Stimulated activated CD4-positive, alpha-beta T cell treated with anti-CD3 and anti-CD28 coated beads, Interleukin-1b, Interleukin-23, amount 100 ng/mL, for 24 hours (primary cell): ENCODE measurements at places on chromosomes 4 and X.

GRCh38 chr4:101500742-101501141, 153.4 kb upstream of the PPP3CA start:
- DNase-seq, result no peak

DNA sequence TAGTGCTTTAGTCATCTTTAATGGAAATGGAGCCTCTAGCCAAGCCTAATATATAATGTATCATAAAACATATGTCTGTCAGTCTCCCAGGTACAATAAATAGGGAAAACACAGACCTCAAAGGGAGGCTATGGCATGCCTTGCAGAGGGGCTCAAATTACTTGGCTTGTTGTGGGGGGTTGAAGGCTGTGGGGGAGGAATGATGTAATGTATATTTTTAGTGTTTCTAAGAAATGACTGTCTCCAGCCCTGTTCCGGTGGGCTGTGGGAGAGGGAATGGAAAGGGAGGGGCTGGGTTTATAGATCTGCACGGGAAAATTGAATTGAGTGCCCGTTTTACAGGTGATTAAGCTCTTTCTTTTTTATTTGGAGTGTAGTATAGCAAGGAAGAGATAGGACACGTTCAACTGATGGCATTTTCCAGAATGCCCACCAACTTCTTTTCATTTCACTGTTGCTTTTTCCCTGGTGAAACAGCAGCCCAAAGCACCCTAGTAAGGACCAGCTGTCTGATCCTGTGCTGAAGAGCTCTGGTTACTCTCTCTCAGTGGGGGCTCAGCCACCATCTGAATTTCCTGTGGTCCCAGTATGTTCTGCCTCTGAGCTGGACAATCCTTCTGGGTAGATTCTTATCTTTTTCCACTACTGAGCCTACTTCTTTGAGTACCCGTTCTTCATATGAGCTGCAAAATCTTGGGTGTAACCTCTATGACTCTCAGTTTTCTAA, 220.7 kb upstream of the CASK start:
- no peak for DNase-seq

DNA sequence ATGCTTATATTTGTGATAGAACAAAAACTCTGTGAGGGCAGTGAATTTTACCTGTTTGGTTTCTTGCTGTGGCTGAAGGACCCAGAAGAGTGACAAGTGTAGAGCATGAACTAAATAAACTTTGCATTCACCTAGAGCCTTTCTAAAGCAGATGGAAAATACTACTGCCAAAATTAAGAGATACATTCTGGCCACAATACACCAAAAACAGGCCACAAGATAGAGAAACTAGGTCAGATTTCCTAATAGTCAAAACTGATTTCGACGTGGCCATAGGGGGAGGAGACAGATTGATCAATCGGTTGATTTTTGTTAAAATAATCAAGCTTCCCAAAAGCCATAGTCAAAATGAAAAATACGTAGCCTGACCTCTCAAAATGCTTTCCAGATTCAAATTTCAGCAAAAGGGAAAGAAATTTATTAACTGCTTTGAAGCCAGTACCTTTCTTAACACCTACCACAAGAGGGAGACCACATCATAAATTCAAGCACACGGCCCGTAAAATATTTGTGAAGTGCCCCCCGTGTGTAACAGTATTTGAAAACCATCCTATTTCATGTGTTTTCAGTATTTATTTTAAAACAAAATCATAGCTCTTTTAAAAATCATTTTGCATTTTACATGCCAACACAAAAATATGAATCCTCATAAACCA, 132.4 kb downstream of the CORIN start:
- DNase-seq, result no peak

DNA sequence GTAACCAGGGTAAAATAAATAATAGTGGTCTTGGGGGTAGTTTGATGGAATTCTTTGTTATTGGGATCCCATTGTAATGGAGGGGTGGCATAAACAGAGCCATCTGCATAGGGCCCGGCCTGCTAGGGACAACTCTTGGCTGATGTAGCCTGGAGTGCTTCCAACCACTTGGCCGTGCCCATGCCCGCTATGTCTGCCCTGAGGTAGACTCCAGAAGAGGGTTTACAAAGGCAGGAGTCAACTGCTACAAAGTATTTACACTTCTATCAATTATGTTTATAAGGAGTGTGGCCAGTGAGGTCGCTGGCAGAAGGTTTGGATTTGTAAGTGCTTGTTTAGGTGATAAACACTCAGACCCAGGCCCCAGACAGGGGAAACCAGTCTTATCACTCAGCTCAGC, 8.1 kb downstream of the RASL11B start:
- no peak for DNase-seq

GRCh38 chr4:118154649-118155048, 120.4 kb downstream of the NDST3 start:
- DNase-seq, result no peak

- no peak for DNase-seq
These were observed 33.0 kb downstream of the FREM3 start for GRCh38 chr4:143667461-143667860.

GRCh38 chr4:5307928-5308327, 256.6 kb downstream of the STK32B start:
- DNase-seq, result no peak

DNA sequence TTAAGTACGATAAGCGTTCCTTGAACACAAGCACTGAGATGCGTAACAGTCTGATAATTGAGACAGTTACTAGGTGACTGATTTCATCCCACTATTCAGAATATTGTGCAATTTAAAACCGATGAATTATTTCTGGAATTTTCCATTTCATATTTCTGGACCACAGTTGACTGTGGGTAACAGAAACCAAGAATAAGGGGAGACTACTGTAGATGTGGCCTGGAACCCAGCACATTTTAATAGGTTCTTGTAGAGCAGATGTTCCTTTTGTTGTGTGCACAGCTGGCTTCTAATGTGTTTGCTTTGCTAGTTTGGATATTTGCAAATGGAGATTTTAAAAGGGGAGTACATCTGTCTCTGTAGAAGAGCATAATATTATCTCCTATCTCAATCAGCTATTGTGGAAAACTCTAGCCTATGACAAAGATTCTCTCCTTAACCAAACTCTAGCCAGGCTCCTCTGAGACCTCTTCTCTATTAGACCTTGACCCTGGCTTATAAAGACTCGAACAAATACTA, 16.4 kb downstream of the NAAA start:
- DNase-seq, result no peak

DNA sequence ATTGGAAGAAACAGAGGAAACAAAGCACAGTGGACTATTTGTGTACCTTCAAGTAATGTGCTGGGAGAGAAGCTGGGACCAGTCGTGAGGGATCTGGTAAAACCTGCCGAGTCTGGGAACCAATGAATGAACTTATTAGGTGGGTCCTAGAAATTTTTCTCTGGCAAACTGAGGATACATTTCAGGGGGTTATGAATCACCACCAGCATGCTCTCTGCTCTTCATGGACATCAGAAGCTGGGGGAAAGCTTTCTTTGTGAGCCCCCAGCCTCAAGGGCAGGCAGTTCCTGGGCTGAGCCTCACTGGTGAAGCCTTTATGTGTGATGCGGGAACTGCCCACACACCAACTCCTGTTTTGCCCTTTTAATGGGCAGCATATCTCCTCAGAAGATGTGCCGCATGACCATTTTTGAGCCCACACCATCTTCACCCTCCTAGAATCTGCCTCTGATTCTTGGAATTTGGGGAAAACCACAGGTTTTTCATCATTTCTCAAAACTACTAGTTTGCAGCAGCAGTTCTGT, 95.4 kb upstream of the ENPP6 start:
- no peak for DNase-seq

- DNase-seq, result no peak
These were observed 2.2 kb downstream of the TREX2 start for GRCh38 chrX:153443476-153444332.

- DNase-seq, result no peak
These were observed 257.9 kb downstream of the PCDH18 start for GRCh38 chr4:137274404-137274803.

- DNase-seq, result no peak
These were observed 17.5 kb downstream of the ANXA5 start for GRCh38 chr4:121679267-121679666.

DNA sequence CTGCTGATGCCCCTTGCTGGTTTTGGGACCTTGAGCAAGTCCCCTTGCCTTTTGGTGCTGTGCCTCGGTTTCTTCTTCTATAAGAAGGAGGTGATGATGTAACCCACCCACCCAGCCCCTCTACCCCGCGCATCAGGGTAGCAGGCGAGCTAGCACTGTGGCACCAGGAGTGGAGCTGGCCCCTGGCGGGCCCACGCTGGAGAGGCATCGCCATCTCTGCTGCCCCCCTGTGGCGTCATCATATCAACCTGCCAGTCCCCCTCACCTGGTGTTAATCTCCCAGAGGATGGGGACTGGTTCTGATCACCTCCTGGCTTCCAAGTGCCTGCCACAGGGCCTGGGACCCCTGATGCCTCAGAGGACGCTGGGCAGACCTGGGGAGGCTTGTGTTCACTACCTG, 6.3 kb upstream of the SORCS2 start:
- no peak for DNase-seq

DNA sequence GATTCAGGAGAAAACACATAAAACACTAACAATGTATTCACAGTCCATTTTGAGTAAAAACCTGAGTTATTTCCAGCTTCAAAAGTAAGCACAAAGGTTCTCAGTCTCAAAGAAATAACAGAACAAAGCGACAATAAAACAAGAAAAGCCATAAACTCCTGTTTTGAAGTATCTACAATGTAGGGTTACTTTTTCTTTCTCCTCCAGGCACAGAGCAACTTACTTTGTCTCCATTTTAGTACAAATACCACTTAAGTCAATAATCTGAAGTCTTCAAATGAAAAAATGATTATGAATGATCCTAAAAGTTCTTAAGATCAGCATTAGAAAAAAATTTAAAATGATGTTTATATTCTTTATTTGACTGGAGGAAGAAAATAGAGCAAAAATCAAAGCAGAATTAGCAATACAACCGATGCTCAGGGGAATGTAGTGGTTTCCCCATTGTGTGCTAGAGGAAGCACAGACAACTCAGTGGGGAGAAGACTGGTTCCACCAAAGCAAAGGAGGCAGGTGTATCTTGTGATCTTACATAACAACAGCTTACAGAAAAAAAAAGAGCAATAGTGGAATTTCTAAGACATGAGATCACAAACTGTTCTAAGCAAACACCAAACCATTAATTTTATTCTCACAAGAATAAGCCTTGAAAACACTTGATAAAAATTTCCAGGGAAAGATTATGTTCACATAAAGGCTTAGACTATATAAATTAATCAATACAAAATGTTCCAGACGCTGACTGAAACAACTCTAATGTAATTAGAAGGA, 35.1 kb downstream of the EPHA5 start:
- no peak for DNase-seq

- DNase-seq, result no peak
These were observed 266.8 kb upstream of the LDB2 start for GRCh38 chr4:17165286-17165685.

- no peak for DNase-seq
These were observed 3.6 kb upstream of the GATA1 start for GRCh38 chrX:48782795-48783194.

DNA sequence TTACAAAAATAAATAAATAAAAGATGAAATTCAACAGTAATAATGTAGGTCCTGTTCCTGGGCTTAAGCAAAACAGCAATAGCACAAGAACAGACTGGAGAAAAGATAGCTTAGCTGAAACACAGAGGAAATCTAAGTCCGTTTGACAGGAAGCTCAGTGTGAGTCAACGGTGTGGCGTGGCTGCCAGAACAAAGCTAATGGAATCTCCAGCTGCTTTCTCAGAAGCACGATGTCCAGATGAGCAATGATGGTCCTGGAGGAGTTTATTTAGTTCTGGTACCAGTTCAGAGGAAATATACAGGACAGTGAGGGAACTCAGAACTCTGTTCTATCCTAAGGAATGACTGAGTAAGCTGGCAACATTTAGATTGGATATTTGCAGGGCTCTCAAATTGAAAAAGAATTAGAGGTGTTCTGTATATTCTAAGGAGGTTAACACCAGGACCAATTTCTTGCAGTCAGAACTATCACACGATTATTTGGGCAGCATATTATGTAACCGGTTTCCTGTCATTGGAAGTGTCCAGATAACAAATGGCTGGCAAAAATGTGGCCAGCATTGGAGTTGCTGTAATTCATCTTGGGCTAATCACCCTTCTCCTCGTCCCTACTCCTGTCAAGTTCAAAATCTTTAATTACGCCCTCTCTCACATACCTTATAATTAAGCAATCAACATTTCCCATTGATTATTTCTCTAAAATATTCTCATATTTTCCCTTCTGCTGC, 12.7 kb downstream of the GAB3 start:
- DNase-seq, result no peak

DNA sequence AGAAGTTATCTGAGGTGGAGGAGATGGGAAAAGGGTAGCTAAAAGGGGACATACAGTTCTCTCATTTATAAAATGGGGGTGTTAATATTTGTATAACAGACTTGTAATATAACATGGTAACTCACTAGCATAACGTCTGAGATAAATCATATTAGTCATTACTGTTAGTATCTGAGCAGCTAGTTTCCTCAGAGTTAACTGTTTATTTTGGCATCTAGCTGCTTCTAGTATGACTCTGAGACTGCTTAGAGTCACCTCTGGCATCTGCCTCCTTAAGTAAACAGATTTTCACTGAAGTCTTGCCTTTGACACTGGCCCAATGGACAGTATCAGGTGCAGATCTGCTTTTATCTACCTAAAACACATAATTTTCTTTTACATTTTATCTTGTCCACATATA, 58.1 kb downstream of the SLC30A9 start:
- no peak for DNase-seq

- DNase-seq, result no peak
These were observed 734.4 kb upstream of the PABPC4L start for GRCh38 chr4:134936014-134936413.

- no peak for DNase-seq
These were observed 963.1 kb downstream of the RPA4 start for GRCh38 chrX:97846718-97847237.

- no peak for DNase-seq
These were observed 130.8 kb downstream of the PDLIM5 start for GRCh38 chr4:94582517-94582916.

DNA sequence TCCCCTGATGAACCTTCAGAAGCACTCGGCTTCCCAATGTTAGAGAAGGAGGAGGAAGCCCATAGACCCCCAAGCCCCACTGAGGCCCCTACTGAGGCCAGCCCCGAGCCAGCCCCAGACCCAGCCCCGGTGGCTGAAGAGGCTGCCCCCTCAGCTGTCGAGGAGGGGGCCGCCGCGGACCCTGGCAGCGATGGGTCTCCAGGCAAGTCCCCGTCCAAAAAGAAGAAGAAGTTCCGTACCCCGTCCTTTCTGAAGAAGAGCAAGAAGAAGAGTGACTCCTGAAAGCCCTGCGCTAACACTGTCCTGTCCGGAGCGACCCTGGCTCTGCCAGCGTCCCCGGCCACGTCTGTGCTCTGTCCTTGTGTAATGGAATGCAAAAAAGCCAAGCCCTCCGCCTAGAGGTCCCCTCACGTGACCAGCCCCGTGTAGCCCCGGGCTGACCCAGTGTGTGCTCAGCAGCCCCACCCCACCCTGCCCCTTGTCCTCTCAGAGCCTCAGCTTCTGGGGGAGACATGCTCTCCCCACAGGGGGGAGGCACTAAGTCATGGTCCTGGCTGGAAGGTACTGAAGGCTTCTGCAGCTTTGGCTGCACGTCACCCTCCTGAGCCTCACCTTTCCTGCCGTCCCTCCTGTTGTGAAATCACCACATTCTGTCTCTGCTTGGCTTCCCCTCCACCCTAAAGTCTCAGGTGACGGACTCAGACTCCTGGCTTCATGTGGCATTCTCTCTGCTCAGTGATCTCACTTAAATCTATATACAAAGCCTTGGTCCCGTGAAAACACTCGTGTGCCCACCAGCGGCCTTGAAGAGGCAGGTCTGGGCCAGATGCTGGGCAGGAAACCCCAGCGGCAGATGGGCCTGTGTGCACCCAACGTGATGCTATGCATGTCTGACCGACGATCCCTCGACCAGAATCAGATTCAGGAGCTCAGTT, 34.7 kb downstream of the NOP14 start:
- no peak for DNase-seq
